ENCODE measurements at places on chromosomes 7 and 10. TPM values are rescaled to one million over a fixed set of nuclear protein-coding genes. Genes with fewer than 3 reads are reported as not detected.

GRCh38 chr10:97895915-97896314, 46.3 kb downstream of the GOLGA7B start:
- H3K36me3 ChIP-seq, result no peaks in the 10 kb centered on the region
- no peak overlapping the region for H3K27ac ChIP-seq
- peaks cover 21% of the 10 kb centered on the region for H3K27me3 ChIP-seq
- H3K4me3 ChIP-seq, result no peak overlapping the region
- DNase-seq, result no peak

Gene COL28A1
- total RNA-seq, result 3.3 TPM

- no peaks in the 10 kb centered on the region for H3K36me3 ChIP-seq
- H3K27ac ChIP-seq, result no peak overlapping the region
- no peak overlapping the region for H3K4me3 ChIP-seq
- H3K27me3 ChIP-seq, result peaks cover 5% of the 10 kb centered on the region
Observed at GRCh38 chr7:91348711-91349110, 84.5 kb downstream of the FZD1 start.

Gene TRIL
- total RNA-seq, result 3.9 TPM

GRCh38 chr7:128202287-128202957, 38.7 kb upstream of the LEP start:
- H3K27me3 ChIP-seq, result peaks cover 63% of the 10 kb centered on the region
- peaks cover 8% of the 10 kb centered on the region for H3K4me1 ChIP-seq
- H3K27ac ChIP-seq, result peak overlapping the region; percentile 1
- H3K36me3 ChIP-seq, result no peaks in the 10 kb centered on the region
- H3K4me3 ChIP-seq, result peak overlapping the region; percentile 77

Gene GBX1
- total RNA-seq, result 0.41 TPM

DNA sequence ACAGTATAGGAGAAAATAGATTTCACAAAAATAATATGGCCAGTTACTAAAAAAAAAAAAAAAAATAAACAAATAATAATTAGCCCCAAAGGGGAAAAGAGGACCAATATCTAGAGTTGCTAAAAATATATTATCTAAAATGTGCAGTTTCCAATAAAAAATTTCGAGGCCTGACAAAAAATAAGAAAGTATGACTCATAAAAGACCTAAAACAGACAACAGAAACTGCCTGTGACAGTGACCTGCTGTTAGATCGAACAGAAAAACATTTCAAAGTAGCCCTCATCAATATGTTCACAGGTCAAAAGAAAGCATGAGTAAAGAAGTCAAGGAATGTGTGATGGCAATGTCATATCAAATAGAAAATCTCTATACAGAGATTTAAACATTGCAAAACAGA, 11.8 kb upstream of the TSPAN12 start:
- no peak for DNase-seq
- no peak overlapping the region for H3K27ac ChIP-seq
- no peaks in the 10 kb centered on the region for H3K27me3 ChIP-seq
- no peaks in the 10 kb centered on the region for H3K36me3 ChIP-seq
- peaks cover 15% of the 10 kb centered on the region for H3K4me1 ChIP-seq

Gene TMEM130
- 0.17 TPM for total RNA-seq

DNA sequence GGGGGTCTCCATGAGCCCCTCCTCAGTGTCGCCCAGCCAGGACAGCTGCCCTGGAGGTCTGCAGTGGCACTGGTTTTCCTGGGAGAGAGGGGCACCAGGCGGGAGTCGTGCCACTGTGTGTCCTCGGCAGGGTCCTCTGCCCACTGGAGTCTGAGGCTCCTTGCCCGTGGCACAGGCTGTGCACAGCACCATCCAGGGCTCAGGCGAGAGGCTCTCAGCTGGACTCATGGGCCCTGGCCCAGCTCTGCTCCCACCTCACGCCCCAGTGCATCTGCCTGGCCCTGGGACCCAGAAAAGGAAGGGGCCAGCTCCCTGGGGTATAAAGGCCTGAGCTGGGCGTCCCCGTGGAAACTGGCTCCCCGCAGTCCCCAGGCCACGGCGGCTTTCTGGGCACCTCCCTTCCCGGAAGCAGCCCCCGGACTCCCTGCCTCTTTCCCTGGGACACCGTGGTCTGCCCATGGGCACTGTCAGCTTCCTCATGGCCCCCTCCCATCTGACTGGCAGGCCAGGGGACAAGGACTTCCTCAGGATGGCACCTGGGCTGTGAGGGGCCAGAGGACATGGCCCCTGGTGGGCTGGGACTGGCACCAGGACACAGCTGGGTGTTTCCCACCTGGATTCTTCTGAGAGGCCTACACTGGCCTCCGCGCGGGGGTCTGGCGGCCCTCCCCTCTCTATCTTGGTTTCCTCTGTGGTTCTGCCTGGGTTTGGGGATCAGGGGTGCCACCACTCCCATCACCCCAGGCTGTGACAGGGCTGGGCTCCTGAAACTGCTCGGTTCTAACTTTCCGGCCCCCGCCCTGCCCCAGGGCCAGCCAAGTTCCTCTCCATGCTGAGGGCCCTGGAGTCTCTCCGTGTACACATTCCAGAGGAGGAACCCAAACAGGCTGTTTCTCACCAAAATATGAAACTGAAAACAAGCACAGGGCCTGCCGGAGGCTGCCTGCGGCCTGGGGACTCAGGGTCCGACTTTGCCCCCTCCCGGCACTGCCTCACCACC, 5.5 kb downstream of the FOXL3 start:
- peaks cover 41% of the 10 kb centered on the region for H3K27me3 ChIP-seq
- no peaks in the 10 kb centered on the region for H3K36me3 ChIP-seq
- no peaks in the 10 kb centered on the region for H3K4me1 ChIP-seq
- H3K4me3 ChIP-seq, result no peak overlapping the region
- DNase-seq, result no peak

- H3K27ac ChIP-seq, result no peak overlapping the region
- no peaks in the 10 kb centered on the region for H3K4me1 ChIP-seq
- H3K36me3 ChIP-seq, result no peaks in the 10 kb centered on the region
- DNase-seq, result no peak
- H3K4me3 ChIP-seq, result no peak overlapping the region
- H3K27me3 ChIP-seq, result no peaks in the 10 kb centered on the region
Observed at GRCh38 chr7:152870106-152870693, 110.6 kb downstream of the ACTR3B start.

DNA sequence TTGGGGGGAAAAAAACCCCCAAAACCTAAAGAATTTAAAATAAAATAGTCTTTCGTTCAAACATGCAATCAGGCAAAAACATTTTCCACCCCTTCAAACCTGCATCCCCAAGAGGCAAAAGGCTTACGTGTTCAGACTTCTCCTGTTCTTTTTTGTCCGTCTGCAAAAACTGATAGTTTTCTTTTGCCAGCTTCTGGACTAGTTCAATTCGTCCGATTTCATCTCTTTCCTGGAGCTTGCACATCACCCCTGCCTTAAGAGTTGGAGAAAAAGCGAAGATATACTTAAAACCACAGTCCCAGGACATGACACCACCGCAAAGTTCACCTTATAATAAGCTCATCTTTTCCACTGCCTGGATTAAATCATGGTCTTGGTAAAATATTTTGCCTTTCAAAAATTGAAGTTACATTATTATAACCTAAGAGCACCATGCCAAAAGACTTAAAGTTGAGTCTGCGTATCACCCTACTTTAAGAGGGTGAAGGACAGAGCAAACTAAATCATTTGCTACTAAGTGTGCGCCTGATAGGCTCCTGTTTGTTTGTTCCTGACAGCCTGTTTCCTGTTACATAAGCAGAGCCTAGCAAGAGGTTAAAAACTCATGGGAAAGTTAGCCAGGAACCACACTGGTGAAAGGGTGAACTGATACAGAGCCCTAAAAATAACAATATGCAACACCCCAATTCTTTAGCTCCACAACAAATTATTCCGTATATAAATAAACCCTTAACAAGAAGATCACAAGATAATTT, 137.0 kb downstream of the RAPGEF5 start:
- H3K4me3 ChIP-seq, result no peak overlapping the region
- H3K27me3 ChIP-seq, result no peaks in the 10 kb centered on the region
- H3K36me3 ChIP-seq, result no peaks in the 10 kb centered on the region
- no peak for DNase-seq
- no peak overlapping the region for H3K27ac ChIP-seq
- H3K4me1 ChIP-seq, result no peaks in the 10 kb centered on the region

- H3K4me1 ChIP-seq, result no peaks in the 10 kb centered on the region
- DNase-seq, result no peak
- H3K36me3 ChIP-seq, result no peaks in the 10 kb centered on the region
- H3K27me3 ChIP-seq, result peaks cover 8% of the 10 kb centered on the region
Observed at GRCh38 chr10:47350671-47351640, 2.8 kb downstream of the RBP3 start.

Gene VPS26A
- 56.0 TPM for total RNA-seq

GRCh38 chr7:88218836-88219605, 817 bp downstream of the SRI start:
- H3K4me1 ChIP-seq, result peaks cover 18% of the 10 kb centered on the region
- peak overlapping the region; percentile 93 for H3K4me3 ChIP-seq
- peaks cover 14% of the 10 kb centered on the region for H3K36me3 ChIP-seq

Data from type B pancreatic cell (in vitro differentiated cells).